ENCODE measurements at places on chromosomes 3 and 15.

DNA sequence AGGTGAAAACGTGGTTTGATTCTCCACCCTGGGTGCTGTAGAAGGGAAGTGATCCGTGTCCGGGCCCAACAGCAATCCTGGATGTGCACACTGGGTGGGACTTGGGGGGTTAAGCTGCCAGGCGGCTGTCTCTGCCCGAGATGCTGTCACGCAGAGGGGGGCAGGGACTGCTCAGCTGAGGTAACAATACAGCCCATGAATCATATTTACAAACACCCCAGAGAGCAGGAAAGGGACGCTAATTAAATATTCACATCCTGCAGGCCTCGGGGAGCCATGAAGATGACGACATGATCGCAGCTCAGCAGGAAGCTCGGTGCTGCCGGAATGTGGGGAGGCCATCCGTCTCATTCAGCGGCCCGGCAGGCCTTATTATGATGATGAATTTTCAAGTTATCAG lies 17.9 kb upstream of the CRABP1 start:
- ATAC-seq, result peak; percentile 52

DNA sequence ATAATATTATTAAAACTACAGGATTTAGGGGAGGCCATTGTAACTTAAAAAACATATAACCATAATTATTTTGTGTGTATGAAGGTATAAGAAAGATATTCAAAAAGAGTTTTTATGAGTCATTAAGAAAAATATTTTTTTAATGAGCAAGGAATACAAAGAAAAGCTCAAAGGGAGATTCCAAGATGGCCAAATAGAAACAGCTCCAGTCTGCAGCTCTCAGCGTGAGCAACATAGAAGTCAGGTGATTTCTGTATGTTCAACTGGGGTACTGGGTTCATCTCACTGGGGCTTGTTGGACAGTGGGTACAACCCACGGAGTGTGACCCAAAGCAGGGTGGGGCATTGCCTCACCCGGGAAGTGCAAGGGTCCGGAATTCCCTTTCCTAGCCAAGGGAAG lies 336.1 kb downstream of the TBL1XR1 start:
- ATAC-seq, result no peak

- ATAC-seq, result no peak
Observed at GRCh38 chr3:30462721-30463470, 143.5 kb upstream of the TGFBR2 start.

DNA sequence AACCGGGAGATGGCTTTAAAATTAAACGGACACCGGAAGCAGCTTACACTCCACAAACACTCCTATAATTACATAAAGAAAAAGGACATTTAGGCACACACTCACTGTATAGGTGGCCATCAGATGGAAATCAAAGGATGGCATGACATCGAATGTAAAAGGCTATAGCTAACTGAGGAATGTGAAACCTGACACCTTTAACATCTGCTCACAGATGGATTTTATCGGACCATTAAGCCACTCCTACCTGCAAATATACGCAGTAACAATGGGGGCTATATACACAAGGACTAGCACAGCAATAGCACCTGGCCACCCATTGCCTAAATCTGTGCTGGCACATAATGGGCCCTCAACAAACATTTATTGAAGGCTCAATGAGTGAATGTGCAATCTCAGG lies 14.5 kb upstream of the RBSN start:
- no peak for ATAC-seq

DNA sequence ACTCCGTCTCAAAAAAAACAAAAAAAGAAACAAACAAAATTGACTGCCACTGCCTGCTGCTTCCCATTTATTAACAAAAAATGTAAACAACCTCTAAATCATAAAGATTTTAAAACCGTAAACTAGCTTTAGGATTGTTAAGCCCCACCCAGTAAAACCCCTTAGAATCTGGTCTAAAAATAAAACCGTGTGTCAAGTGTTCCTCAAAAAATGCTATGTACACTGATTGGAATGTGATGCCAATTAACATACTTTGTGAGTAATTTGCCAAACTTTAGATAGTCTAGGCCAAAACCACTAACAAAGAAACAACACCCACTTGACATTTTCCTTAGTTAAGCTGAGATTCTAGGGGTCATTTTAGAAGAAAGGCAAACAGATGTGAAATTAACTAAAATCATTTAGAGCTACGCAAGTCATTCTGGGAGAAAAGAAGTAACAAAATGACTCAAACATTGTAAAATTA lies 5.3 kb downstream of the RAF1 start:
- peak; percentile 55 for ATAC-seq

DNA sequence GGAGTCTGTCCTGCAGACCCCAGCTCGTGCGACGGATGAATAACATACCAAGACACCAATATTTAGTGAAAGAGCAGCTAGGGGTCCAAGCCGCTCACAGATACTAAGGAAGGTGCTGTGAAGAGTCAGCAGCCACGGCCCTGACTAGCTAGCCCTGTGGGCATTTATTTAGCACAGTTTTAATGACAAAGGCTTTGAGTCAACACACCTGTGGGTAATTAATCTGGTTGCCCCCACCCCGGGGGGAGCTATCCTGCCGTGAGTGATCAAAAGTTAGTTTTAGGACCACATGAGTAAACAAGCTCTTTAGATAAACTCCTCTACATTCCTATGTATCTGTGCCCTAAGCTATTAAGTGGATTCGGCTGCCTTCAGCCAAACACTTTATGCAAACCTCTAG lies 18.7 kb downstream of the CAPN3 start:
- no peak for ATAC-seq

- ATAC-seq, result no peak
Observed at GRCh38 chr15:61558172-61559136, 329.4 kb upstream of the RORA start.

Measured in motor neuron (in vitro differentiated cells).